ENCODE measurements at places on chromosomes 7 and 10. TPM values are rescaled to one million over a fixed set of nuclear protein-coding genes. Genes with fewer than 3 reads are reported as not detected.

GRCh38 chr7:28293527-28293835 lies 112.9 kb upstream of the JAZF1 start:
- DNase-seq = no peak

DNA sequence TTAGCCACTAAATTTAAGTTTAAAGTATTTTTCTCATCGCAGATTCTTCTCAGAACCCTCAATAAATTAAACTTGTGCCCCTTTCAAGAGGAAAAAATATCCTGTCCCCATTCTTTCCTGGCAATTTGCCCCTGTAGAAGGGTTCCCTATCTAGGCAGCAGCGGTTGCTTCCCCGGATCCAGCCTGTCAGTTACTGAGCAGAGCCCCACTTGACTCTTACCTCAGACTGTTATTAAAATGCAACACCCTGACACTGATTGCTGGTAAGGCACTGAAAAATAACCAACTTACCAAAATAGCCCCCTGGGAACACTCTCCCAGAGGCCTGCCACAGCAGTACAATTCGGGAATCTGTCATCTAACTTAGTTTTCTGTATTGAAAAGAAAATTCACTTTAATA lies 13.9 kb downstream of the LMTK2 start:
- no peak for DNase-seq

HEPACAM2 gene
- total RNA-seq = not detected

ATXN7L1 gene
- total RNA-seq = 23.8 TPM

- no peak for DNase-seq
These were observed 80.7 kb downstream of the ANKRD30A start for GRCh38 chr10:37206132-37206531.

- DNase-seq = no peak
These were observed 357.4 kb upstream of the TMEM229A start for GRCh38 chr7:124390301-124390700.

ANXA8 gene
- total RNA-seq = not detected

GRCh38 chr10:96955794-96956193 lies 123.7 kb downstream of the LCOR start:
- DNase-seq = no peak

DNA sequence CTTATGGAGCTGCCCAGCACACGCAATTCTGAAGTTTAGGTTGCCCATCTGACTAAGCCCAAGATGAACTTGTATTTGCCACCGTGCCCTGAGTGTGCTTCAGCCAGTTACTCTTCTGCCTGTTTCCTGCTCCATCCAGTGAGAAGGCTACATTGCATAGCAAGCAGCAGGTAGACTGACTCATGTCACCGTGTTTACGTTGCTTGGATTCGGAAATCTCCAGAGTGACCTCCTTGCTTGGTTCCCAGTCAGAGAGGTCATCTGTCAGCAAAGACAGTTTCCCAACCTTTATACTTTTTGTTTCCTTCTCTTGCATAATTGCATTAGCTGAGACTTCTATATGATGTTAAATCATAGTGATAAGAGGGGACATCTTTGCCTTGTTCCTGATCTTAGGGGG lies 30.9 kb downstream of the NACAD start:
- no peak for DNase-seq

DNA sequence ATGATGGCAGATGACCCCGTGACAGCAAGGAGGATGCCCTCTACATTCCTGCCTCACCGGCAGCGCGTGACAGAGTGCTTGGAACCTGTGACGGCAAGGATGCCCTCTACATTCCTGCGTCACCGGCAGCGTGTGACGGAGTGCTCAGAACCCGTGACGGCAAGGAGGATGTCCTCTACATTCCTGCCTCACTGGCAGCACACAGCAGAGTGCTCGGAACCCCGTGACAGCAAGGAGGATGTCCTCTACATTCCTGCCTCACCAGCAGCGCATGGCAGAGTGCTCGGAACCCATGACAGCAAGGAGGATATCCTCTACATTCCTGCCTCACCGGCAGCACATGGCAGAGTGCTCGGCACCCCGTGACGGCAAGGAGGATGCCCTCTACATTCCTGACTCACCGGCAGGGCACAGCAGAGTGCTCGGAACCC lies 231.0 kb downstream of the DIP2C start:
- DNase-seq = no peak

DNA sequence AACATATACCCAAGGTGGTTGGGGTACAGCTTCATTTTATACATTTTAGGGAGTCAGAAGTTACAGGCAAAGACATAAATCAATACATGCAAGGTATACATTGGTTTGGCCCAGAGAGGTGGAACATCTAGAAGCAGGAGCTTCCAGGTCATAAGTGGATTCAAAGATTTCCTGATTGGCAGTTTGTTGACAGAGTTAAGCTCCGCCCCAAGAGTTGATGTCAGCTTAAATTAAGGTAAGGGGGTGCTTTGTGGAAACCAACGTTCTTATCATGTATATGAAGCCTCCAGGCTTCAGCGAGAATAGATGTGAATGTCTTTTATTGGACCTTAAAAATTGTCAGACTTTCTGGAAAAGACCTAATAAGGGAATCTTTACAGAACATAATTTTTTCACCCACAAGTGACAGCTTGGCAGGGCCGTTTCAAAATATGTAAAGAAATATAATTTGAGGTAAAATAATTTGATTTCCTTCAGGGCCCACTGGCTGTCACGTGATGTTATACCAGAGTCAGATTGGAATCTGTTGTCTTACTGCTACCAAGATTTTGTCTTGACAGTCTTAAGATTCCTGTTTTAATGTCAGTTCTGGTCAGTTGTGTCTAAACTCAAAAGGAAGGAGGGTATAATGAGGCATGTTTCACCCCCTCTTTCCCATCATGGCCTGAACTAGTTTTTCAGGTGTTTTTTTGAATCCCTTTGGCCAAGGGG lies 6.3 kb upstream of the PANK1 start:
- no peak for DNase-seq

DNA sequence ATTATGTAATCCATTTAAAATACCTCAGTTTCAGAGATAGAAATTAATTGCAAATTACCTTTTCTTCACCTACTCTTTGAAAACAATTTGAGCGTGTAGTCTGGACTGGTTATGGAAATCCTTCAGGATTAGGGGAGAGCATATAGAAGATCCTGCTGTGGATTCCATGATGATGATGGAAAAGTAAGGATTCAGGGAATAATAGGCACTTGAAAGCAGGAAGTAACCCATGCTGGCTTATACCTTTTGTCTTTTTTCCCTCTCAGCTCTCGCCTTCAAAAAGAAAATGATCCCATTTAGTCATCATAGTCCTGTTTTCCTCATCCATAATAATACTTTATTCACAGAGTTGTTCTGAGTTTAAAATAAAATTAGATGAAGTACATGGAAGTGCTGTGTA lies 4.4 kb downstream of the HBP1 start:
- DNase-seq = no peak

- DNase-seq = no peak
These were observed 96.8 kb downstream of the GLCCI1 start for GRCh38 chr7:8065356-8065813.

DNA sequence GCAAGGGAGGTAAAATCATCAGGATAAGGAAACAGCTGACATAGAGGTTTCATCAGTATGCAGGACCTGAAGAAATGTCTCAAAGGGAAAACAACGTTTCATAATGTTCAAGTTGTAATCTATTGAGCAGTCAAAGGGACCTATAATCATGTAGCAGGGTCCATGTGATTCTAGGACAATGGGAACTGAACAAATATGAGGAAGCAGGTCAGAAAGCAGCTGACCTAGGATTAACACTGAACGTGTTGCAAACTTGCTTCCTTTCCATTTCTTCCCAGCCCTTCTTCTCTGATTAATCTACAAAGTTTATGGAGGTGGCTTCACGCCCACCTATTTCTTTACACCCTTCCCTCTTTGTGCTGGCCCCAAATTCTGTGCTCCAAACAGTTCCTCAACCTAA lies 256.9 kb upstream of the AKR1E2 start:
- DNase-seq = no peak

GRCh38 chr7:159104188-159104920 lies 40.3 kb downstream of the VIPR2 start:
- peak; percentile 76 for DNase-seq

GRCh38 chr7:138802706-138803105 lies 4.7 kb upstream of the ATP6V0A4 start:
- no peak for DNase-seq

GRCh38 chr7:51141451-51142003 lies 175.1 kb downstream of the COBL start:
- no peak for DNase-seq

GRCh38 chr7:66152371-66153191 lies 37.9 kb downstream of the CRCP start:
- no peak for DNase-seq

DNA sequence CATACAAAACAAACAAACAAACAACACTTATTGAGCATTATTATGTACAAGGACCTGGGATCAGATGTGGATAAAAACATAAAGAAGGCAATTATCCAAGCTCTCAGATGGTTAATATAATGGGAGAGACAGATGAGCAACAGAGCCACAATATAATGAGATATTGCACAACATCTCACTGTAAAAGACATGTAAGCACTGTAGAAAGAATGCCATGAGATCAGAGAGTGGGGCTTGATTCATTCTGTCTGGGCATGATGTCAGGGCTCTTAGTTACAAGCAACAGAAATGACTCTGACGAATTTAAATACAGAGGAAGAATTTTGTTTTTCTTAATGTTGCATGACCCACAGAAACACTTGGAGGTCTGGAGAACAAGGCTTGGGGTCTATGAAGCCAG lies 164.7 kb upstream of the PLXDC2 start:
- no peak for DNase-seq

GRCh38 chr10:132664407-132664806 lies 121.5 kb downstream of the NKX6-2 start:
- DNase-seq = no peak

DNA sequence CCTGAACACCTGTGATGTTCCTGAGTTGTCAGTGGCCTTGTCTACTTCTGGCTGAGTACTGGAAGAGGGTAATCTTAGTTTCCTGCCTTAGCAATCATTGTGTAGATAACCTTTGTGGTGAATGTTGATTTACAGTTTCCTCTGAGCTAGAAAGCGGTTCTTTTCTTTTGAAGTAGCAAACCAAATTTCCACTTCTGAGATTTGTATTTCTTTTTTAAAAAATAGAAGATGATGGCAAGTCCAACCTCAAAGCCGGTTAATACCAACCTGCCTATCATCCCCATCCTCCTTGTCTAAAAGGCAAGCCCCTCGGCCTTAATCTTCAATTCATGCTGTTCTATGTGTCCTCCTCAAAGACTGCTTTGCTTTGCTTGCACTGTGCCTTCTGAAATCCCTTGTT lies 12.5 kb upstream of the PALS2 start:
- no peak for DNase-seq

DNA sequence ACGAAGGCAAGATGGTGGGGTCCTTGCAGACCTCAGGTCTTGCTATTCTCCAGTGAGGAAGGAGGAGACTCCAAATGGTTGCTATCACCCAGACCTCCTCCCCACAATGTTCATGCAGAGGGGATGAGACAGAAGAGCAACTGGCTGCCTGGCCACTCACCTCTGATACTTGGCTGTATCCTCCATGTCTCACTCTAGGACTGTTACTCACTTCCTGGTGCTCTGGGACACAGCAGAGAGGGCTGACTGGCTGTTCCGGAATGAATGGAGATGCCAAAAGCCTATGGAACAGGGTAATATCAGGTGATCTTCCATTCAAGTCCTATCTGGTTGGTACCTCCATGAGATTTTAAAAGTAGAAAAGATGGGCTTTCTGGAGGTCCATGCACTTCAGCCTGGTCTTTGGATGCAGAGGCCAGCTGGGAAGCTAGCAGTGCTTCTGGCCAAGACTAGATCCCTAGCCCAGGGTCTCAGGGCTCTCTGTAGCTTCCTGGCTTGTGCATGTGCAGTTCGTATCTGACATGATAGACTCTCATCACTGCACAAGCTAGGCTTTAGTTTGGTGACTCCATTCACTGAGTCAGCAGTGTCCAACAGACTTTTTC lies 27.0 kb upstream of the ABI1 start:
- no peak for DNase-seq

- DNase-seq = no peak
These were observed 577.1 kb downstream of the PARD3 start for GRCh38 chr10:34237898-34238455.

SEPTIN7 gene
- total RNA-seq = 195 TPM

CFAP43 gene
- total RNA-seq = 0.06 TPM

TMEM176B gene
- 57.8 TPM for total RNA-seq

GRM3 gene
- total RNA-seq = not detected

NUPR2 gene
- total RNA-seq = not detected

DNA sequence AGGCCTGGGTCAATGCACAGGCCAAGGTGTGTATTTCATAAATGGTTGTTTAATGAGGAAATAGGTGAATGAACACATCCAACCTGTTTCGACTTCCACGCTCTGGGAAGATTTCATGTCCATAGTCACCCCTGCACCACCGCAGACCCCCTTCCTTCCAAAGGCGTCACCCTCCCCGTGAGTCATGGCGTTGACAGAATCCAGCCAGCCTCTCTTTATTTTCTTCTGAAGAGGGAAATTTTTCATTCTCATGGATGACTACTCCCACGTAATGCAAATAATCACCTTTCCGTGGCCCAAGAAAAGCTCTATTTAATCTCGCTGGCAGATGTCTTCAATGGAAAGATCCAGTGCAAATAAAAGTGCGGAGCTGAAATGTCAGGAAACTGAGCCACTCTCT lies 75.3 kb upstream of the FOXK1 start:
- DNase-seq = peak; percentile 37

CYP3A5 gene
- total RNA-seq = 96.8 TPM

GRCh38 chr10:124696446-124697392 lies 47.5 kb downstream of the FAM53B start:
- DNase-seq = no peak

DNA sequence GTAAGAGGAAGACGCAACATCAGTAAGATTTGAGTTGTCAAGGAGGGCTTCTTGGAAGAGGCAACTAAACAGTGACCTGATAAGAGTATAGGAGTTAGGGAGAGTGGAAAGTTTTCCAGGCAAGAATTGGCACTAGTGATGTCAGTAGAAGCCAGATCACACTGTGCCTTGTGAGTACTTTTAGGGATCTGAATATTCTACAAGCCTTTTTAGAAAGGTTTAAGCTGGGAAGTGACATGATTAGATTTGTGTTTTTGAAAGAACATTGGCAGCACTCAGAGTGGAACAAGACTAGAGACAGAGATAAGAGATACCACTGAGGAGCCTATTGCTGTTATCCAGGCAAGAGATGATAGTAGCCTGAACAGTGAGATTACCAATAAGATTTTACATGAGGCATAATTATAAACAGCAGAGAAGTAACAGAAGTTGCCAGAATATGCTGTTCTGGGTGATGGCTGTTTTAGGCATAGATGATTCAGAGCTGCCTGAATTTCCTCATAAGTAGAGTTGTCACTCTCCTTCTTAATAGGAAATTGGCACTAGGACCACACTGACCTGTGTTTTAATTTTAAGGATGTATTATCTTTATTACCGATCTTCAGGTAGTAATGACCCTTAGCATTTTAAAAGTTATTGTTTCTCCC lies 45.6 kb downstream of the NHLRC2 start:
- DNase-seq = no peak

GRCh38 chr7:48140001-48140681 lies 31.1 kb upstream of the ABCA13 start:
- no peak for DNase-seq

- no peak for DNase-seq
These were observed 30.0 kb downstream of the SMKR1 start for GRCh38 chr7:129532375-129532774.
